Aorta (tissue), 5 donors: ENCODE measurements at places on chromosomes 5 and 9. TPM values are rescaled to one million over a fixed set of nuclear protein-coding genes. Genes with fewer than 3 reads are reported as not detected.

GRCh38 chr9:120905315-120906164 lies 21.1 kb downstream of the TRAF1 start:
- DNase-seq = no peak

GRCh38 chr5:57382655-57383054 lies 100.0 kb downstream of the ACTBL2 start:
- DNase-seq = no peak

DNA sequence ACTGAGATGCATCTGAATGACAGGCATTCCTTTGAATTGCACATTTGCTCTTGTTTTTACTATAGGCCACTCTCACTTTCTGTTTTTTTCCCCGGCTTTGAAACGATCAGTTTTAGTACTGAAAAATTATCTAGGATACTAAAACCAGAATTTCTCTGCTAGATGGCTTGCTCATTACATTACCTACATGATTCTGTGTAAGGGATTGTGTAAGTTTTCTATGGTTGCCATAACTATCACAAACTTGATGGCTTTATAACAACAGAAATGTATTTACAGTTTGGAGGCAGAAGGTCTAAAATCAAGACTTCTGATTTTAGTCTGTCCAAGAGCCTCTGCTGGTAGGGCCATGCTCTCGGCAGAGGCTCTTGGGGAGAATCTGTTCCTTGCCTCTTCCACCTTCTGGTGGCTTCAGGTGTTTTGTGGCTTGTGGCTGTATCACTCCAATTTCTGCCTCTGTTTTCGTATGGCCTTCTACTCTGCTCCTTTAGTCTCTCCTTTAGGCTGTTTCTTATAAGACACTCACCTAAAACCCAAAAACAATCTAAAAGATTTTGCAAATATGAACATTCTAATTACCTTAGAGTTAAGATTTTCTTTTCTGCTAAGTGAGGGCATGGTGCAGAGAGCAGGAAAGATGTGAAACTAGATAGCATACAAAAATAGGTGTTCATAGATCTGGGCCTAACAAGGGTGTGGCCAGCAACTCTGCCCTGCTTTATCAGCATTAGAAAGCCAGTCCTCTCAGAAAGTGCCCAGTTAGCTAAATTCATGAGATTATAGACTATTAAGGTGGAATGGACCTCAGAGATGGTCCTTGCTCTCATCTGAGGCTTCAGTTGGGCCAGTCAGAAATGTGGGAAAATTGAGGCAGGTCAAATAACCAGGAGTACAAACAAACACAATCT lies 93.3 kb upstream of the CDKN2B start:
- DNase-seq = no peak

GRCh38 chr5:154849264-154849785 lies 1.1 kb downstream of the FAXDC2 start:
- DNase-seq = no peak

GRCh38 chr5:116651653-116652052 lies 77.0 kb upstream of the SEMA6A start:
- DNase-seq = no peak

GRCh38 chr9:27467486-27467885 lies 56.6 kb upstream of the IFNK start:
- no peak for DNase-seq

DNA sequence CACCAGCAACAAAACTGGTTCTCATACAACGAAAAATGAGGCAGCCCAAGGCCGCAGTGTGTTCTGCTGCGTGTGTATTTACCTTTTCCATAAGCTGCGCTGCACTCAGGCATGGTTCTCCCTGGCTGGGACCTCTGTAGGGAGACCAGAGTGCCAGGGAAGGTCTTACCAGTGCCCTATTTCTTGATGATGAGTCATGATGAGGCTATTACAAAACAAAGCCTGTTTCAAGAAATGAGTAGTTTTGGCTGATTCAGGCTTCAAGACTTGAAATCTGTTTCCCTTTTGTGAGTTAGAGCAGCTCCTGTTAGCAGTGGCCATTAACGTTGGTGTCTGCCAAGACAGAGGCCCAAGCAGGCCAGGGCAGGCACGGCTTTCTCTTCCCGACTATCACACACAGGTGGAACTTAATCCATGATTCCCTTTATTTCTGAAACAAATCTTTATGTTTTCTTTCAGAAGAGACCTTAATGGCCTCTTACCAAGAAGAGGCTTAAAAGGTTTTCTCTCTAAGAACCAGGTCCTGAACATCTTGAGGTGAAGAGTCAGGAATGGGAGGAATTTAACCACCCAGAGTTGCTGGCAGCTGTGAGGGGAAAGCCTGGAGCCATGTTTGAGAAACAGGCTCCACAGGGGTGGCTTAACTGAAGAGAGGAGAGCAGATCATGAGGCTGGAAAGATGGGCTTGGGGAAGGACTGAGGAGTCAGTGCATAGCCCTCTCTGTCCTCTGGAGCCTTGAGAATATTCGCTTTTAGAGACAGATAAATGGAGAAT lies 41.4 kb upstream of the TIFAB start:
- DNase-seq = no peak

GRCh38 chr9:26334706-26335105 lies 557.9 kb downstream of the CAAP1 start:
- DNase-seq = no peak

DNA sequence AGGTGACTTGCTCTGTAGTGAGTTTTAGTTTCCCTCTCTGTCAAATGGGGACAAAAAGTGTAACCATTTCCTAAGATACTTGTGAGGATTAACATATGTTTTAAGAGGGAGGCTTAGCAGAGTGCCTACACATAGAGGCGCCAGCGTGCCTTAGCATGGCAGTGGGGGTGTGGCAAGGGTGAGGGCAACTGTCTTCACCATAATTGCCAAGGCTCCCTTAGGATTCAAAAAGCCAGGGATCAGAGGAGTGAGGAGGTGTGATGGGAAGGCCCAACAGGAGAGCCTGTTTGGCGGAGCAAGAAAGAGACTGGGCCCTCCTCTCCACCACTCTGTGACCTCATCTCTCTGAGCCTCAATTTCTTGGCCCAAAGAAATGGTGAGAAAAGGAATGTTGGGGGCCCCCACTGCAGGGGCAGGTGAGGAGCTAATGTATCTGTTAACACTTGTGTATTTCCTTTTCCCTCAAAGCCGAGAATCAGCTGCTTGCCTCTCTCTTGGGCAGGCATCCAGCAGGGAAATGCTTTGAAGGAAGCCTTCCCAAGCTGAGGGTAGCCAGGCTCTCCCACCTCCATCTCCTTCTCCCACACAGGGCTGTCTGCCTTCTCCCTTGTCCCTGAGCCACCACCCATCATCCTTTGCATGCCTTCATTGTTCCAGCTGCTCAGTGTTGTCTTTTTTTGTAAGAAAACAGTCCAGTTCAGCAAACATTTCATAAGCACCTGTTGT lies 76.0 kb downstream of the DAB2IP start:
- no peak for DNase-seq

DNA sequence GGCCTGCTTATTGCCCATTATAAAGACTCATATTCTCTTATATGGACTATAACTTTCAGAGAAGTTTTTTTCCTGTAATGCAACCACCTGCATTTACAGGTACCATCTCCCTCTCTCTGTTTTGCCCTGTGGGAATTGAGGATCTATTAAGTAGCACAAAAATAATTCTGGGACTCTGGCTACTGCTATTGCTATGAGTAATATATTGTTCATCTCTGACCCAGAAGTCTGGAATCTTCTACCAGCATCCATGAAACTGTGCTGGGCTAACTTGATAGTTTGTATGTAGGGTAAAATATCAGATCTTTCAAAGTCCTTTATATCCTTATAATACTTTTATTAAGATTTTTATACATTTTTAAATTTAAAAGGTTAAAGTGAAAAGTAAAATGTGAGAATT lies 607.2 kb downstream of the EFNA5 start:
- DNase-seq = no peak

- DNase-seq = no peak
Observed at GRCh38 chr5:6728011-6728794, 15.0 kb downstream of the TENT4A start.

- no peak for DNase-seq
Observed at GRCh38 chr5:132204371-132205135, 23.1 kb downstream of the P4HA2 start.

The LCNL1 gene
- total RNA-seq = 0.36 TPM

The GPR151 gene
- total RNA-seq = not detected

The COL5A1 gene
- 108 TPM for total RNA-seq

The AFAP1L1 gene
- 12.3 TPM for total RNA-seq

The CAMK2A gene
- 0.15 TPM for total RNA-seq

The GABRA6 gene
- total RNA-seq = not detected

The SLC27A6 gene
- 0.16 TPM for total RNA-seq

The HCN1 gene
- 0.18 TPM for total RNA-seq

The PDE6A gene
- not detected for total RNA-seq

The SLC26A2 gene
- total RNA-seq = 14.0 TPM
